ENCODE measurements at places on chromosomes 3 and 15.

GRCh38 chr3:59872128-59872527 is 822.3 kb upstream of the CFAP20DC start:
- no peaks in the 10 kb centered on the region for H3K36me3 ChIP-seq
- no peak overlapping the region for H3K27ac ChIP-seq
- H3K4me3 ChIP-seq: no peak overlapping the region
- H3K27me3 ChIP-seq: no peaks in the 10 kb centered on the region
- DNase-seq: no peak

GRCh38 chr3:64530434-64531049 is 157.3 kb downstream of the ADAMTS9 start:
- H3K4me1 ChIP-seq: no peaks in the 10 kb centered on the region
- H3K4me3 ChIP-seq: no peak overlapping the region
- no peak for DNase-seq
- no peaks in the 10 kb centered on the region for H3K36me3 ChIP-seq

DNA sequence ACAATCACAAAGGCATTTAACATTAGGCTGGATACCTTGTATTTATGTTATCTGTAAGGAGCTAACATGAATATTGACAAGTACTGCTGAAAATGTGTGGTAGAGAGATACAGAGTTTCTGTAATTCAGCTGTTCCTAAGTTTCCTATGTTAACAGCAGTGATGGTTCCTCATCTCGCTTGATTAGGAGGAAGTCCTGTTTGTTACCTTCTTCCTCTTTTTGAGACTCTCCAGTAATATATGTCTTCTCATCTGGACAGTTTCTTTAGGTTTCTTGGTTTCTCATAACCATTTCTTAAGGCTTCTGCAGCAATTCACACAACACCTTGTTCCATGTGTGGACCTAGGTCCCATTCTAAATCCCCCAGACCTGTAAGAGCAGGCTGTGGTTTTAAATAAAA is 11.4 kb upstream of the PEX5L start:
- no peaks in the 10 kb centered on the region for H3K36me3 ChIP-seq
- H3K4me1 ChIP-seq: no peaks in the 10 kb centered on the region
- no peak for DNase-seq

- H3K27me3 ChIP-seq: no peaks in the 10 kb centered on the region
- H3K4me3 ChIP-seq: no peak overlapping the region
- H3K4me1 ChIP-seq: peaks cover 4% of the 10 kb centered on the region
- H3K36me3 ChIP-seq: no peaks in the 10 kb centered on the region
- no peak overlapping the region for H3K27ac ChIP-seq
Measured at GRCh38 chr3:30510596-30510995, 95.8 kb upstream of the TGFBR2 start.

- DNase-seq: no peak
- no peak overlapping the region for H3K27ac ChIP-seq
- no peaks in the 10 kb centered on the region for H3K4me1 ChIP-seq
- no peak overlapping the region for H3K4me3 ChIP-seq
Measured at GRCh38 chr3:111871809-111872623, 13.0 kb downstream of the PHLDB2 start.

DNA sequence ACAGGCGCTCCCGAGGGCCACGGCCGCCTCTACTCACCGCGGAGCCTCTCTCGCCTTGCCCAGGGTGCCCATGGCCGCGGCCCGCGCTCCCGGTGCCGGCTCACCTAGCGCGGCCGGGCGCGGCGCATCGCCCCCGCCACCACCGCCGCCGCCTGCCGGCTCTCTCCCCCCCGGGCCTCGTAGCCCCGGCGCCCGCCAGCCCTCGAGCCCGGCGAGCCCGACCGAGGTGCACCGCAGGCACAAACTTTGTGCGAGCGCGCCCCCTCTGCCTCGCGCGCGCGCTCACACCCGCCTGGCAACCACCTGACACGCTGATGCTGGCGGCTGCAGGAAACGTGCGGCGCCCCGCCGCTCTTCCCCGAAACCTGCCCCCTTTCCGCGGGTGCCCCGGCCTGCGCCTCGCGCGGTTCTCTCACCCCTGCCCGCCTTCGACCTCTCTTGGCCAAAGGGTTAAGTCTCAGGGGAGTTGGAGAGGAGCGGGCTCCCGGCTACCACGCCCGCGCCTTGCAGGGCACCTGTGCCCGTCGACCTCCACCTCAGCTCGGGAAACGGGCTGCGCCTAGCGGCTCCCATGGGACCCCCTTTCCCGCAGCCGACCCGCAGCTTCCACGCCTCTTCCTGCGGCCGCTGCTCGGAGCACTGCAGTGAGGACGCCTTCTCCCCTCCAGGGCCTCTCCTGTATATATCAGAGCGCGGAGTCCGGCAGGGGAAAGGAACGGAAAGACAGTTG is at the start of gene RASGRP1:
TSS of gene RASGRP1 (minus strand) at position 258 of the 730 bp plus-strand sequence. CDS start at position 72, 186 bp downstream.
- no peaks in the 10 kb centered on the region for H3K27me3 ChIP-seq
- peak; percentile 71 for DNase-seq
- peak within 1 kb of the TSS; percentile 89 for H3K4me3 ChIP-seq
- peaks cover 19% of the 10 kb centered on the region for H3K36me3 ChIP-seq
- peaks cover 51% of the 10 kb centered on the region for H3K4me1 ChIP-seq
- H3K27ac ChIP-seq: peak within 1 kb of the TSS; percentile 96

GRCh38 chr3:110344897-110345767 is 726.5 kb upstream of the NECTIN3 start:
- H3K4me3 ChIP-seq: no peak overlapping the region
- no peak overlapping the region for H3K27ac ChIP-seq
- H3K4me1 ChIP-seq: no peaks in the 10 kb centered on the region
- H3K36me3 ChIP-seq: no peaks in the 10 kb centered on the region
- no peak for DNase-seq

- no peaks in the 10 kb centered on the region for H3K4me1 ChIP-seq
- H3K27ac ChIP-seq: no peak overlapping the region
- DNase-seq: no peak
- no peaks in the 10 kb centered on the region for H3K36me3 ChIP-seq
Measured at GRCh38 chr15:68618908-68619698, 40.3 kb downstream of the CORO2B start.

DNA sequence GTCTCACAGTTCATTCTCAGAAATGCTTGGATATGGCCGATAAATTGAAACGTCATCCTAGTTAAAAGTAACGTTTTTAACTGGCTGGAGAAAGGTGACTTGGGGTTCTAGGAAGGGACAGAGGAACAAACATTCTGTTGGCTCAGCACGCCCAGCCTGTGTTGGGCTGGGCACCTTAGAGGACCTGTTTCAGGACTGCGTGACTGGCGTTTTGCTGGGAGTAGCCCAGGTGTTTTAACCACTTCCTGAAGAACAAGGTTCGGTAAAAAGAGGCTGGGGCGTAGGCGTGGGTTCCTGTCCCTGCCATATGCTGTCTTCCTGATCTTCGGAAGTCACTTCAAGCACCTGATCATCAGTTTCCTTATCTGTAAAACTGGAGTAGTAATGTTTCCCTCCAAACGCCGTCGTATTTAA is 1.1 kb upstream of the TLNRD1 start:
- peaks cover 6% of the 10 kb centered on the region for H3K36me3 ChIP-seq
- H3K27me3 ChIP-seq: no peaks in the 10 kb centered on the region
- no peak for DNase-seq

DNA sequence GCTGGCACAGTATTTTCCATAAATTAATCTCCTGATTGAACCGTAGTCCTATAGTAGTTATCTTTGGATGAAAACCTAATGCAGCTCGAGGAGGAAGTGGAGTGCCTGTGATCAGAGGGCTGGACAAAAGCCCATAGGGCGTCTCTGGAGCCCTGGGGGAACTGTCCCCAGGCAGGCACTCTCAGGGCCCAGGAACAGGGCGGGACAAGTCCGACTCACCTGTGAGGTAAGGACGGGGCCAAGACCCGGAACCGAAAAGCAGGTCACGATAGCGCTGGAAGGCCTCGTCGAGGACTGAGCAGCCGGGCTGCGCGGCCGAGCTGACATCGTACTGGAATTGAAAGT is 341 bp downstream of the HEXA start:
- no peaks in the 10 kb centered on the region for H3K27me3 ChIP-seq
- H3K4me3 ChIP-seq: peak overlapping the region; percentile 59
- no peak for DNase-seq
- H3K27ac ChIP-seq: peak overlapping the region; percentile 95
- H3K36me3 ChIP-seq: peaks cover under 1% of the 10 kb centered on the region
- H3K4me1 ChIP-seq: peaks cover 15% of the 10 kb centered on the region

All from thymus (tissue), 14 donors.